H4 (cell line): ENCODE measurements at places on chromosomes 6 and 20.
A peak's percentile ranks its signal among the peaks of the same experiment; 100 is the strongest.

- no peak for DNase-seq
These were observed 186.3 kb upstream of the SYNCRIP start for GRCh38 chr6:85828973-85829372.

DNA sequence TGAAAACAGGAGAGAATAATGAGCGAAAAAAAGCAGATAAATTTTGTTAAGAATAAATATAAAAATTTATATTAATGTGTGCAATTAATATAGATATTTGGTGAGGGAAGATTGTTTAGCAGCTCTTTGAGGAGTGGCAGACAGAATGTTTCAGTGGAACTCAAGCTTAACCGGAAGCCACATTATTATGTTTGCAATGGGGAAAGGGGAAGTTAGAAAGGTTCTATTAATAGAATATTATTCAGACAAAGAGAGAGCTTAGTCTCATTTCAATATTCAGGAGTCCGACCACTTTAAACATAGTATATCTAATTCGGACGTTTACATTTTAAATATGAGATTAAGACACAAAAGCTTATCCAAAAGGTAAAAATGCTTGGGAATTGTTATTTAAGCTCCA lies 81.6 kb upstream of the KHDRBS2 start:
- DNase-seq: no peak

GRCh38 chr20:49984426-49985153 lies 1.8 kb downstream of the SNAI1 start:
- no peak for DNase-seq

- no peak for DNase-seq
These were observed 9.3 kb upstream of the EEF1A2 start for GRCh38 chr20:63508072-63508768.

DNA sequence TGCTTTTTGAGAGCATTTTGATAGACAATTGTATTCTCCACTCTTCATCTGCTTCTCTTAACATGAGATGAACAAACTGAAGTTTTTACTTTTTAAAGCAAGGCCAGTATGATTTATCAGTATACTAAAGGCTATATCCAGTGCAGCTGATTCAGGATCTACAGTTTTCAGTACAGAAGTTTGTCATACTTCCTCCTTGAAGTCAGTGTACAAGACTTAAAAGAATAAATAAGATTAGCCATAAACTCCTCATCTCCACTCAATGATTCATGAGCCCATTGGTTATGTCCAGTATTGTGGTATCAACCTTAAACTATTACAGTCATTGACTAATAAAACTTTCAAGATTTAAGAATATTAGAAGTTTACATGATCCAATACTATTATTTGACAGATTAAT lies 374.8 kb upstream of the EPHA7 start:
- DNase-seq: no peak

GRCh38 chr6:56517155-56517745 lies 125.4 kb downstream of the DST start:
- no peak for DNase-seq

DNA sequence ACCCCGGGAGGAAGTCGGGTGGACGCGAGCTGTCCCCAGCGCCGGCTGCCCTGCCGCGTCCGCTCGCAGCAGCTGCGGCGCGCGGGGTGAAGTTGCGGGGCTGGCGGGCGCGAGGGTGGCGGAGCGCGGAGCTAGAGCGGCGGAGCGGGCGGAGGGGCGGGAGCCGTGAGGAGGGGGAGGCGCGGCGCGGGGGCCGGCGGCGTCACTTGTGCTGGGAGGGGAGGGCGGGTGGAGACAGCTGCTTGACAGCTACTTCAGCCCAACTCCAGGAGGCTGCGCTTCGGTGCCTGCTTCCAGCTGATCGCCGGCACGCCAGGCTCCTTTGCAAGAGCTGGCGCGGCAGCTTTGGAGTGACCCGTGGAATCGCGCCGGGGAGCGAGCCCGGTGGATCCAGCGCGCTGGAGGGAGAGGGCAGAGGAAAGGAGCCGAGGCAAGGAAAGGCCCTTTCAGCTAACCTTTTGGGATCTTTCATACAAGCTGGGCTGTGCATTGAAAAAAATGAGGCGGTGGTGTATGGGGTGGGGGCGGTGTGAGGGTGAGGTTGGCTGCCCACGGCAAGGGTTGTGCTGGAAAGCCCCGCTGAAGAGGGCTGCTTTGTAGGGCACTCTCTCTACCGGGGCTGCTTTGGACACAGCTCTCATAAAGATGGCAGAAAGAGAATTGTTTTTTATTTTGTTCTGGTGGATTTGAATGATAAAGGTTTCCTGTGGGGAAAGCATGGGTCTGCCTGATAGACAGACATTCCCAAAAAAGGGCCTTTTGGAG lies 24.6 kb downstream of the RIPOR2 start:
- no peak for DNase-seq

- DNase-seq: no peak
These were observed 122.5 kb downstream of the RNGTT start for GRCh38 chr6:88840796-88841539.

GRCh38 chr6:36912586-36912985 lies 26.8 kb downstream of the C6orf89 start:
- DNase-seq: peak; percentile 86

DNA sequence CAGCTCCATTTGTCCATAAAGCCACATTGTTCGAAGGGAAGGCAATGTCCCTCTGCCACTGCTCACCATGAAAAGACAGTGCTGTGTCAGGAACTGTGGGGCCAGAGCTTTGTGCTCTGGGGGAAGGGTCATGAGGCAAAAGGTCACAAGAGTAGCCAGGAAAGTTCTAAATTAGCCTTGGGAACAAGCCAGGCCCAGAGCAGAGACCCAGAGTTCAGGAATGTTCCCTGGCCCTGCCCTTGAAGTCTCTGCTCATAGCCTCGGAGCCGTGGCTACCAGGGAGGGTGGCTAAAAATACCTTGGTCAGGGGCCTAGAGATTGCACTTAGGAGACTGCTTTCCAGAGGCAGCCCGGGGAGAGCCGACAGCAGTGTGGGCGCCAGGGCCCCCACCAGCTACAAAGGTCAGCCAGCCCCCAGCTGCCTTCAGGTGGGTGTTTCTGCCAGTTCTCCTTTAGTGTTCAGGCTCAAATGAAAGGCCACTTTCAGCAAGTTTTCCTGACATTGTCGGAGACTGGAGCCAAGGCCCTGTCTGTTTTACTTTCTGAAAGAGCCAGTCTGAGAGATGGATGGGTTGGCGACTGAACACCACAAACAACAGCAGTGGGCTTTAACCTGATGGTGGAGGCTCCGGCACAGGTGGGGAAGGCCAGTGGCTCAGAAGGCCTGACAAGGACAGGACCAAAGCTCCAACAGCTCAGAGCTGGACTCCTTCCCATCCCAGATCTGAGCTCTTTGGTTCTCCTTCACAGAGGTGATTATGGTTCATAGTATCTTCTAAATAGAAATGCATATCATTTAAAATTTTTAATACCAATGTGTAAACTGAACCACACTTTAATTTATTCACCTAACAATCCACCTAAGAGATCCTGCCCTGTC lies 76.2 kb downstream of the CDH26 start:
- DNase-seq: no peak

GRCh38 chr6:112522587-112522986 lies 175.5 kb downstream of the RFPL4B start:
- DNase-seq: no peak

DNA sequence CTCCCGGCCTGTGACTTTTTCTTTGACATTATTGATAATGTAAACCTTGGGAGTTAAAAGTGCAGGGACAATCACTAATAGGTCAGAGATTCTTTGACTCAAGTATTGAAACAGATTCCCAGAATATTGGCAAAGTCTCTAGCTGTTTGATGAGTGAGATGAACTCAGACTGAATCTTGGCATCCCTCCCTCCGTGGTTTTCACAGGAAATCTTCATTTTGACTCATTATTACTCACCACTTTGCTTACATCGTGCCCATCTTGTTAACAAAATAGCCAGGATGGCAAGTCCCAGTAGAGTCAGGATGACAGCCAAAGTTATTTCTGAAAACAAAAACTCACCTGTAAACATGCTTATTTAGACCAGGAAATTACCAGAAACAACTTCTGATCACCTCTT lies 2.0 kb downstream of the TSBP1 start:
- peak; percentile 52 for DNase-seq

DNA sequence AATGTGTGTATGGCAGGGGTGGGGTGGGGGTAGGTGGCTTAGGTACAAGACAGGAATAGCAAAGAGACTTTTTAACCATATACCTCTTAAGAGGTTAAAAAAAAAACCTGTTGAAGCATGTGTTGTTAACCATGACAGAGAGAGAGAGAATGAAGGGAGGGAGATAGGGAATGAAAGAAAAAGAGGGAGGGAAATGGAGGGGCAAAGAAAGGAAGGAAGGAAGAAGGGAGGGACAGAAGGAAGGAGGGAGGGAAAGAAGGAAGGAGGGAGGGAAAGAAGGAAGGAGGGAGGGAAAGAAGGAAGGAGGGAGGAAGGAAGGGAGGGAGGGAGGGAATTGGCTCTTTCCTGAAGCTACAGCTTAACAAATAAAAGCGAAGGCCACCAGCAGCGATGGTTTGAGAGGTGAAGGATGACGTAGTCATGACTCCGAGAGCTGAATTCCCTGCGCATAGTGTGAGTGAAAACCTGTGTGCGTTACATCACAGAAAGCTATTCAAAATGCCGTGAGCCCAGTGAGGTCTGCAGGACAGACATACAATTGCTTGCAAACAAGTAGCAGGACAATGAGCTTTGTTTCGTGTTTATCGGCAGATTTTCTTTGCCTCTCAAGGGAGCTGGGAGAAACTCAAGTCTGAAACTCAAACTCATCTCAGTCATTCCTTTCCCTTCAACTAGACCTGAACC lies 88.6 kb upstream of the NEDD9 start:
- no peak for DNase-seq

DNA sequence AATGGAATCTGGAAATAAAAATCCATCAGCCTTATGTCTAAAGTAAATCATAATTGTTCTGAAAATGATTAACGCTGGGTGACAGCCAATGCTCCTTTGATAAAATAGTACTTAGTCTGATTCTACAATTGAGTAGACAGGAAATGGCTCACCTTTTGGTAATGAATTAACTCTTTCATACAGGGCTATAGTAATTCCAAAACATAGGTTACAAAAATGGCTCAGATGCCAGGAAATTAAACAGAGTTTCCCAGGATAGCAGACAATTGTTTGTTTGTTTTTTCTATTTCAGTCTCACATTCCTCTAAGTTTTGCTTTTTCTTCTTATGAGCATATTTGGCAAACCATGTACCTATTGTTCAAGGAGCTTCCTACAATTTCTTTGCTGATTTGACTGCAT lies 257.2 kb upstream of the EPHA7 start:
- no peak for DNase-seq
